Fibroblast of skin of left quadriceps (primary cell): ENCODE measurements at places on chromosomes 7 and 10.

- DNase-seq: no peak
Measured at GRCh38 chr10:61623161-61623560, 39.6 kb upstream of the CABCOCO1 start.

DNA sequence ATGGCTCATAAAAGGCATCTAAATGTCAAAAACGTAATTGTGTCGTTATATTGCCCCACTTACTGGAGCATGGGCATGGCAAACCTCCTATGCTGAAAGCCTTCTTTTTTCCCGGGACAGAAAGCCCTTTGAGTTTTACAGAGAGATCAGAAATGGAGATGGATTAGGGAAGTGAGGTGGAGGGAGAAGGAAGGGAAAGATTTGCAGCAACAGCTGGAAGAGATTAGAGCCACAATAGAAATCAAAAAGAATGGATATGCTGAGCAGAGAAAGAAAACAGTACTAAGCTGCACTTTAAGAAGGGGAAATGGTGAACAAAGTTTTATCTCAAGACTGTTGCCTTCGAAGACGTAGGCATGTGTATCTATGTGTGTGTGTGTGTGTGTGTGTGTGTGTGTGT is 97.2 kb upstream of the PCGF5 start:
- no peak for DNase-seq

DNA sequence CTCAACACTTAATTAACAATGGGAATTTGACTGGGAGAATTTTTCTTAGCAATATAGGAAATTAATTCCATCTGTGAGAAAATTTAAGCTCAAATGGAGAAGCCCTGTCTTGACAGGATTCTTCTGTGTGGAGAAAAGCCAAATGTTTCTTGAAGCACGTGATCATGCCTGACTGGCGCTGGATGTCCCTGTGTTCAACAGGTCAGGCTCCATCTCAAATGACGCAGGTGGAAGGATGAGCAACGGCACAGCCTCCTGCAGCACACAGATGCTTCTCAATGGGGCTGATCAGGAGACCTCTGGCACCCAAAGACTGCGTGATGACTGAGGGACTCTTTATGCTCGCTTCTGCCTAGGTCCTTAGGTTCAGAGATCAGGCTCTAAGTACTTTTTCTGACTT is 143.8 kb downstream of the RSU1 start:
- peak; percentile 14 for DNase-seq

DNA sequence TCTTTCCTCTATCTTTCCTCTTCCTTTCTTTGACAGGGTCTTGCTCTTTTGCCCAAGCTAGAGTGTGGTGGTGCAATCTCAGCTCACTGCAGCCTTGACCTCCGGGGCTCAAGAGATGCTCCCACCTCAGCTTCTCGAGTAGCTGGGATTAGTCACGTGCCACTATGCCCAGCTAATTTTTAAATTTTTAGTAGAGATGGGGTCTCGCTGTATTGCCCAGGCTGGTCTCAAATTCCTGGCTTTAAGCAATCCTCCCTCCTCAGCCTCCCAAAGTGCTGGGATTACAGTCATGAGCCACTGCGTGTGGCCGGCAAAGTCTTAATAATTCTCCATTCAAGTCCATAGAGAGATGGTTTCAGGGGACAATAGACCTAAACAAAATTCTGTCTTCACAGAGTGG is 40.2 kb downstream of the COL26A1 start:
- no peak for DNase-seq

DNA sequence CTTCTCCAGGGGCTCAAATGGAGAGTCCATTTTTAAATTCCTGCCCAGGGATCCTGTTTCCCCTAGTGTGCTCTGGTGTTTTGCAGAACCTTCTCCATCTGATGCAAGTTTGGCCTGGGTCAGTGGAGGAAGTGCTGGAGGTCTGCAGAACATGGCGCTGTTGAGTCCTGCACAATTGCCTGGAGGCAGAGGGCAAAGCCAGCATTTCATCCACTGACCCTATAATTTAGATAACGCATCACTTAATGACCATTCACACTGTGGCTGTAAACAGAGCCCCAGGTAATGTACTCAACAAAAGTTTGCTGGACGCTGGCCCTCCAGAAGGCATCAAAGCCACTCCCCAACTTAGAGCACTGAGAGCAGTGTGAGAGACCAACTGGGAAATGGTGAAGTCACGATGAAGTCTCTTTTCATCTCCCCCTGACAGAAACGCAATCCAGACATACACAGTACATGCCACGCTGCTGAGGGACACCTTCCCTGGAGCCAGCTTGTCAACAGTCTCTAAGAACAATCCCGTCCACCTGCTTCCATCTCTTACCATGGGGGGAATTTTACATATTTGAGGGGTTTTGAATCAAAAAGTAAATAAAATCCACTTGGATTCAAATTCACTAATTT is 13.4 kb downstream of the C10orf71 start:
- no peak for DNase-seq

GRCh38 chr10:118571123-118571522 is 24.3 kb downstream of the PRLHR start:
- no peak for DNase-seq

- DNase-seq: no peak
Measured at GRCh38 chr7:33452805-33453502, 323.6 kb downstream of the BBS9 start.

GRCh38 chr7:35374858-35375257 is 121.0 kb upstream of the TBX20 start:
- no peak for DNase-seq

GRCh38 chr7:45700556-45700955 is 126.4 kb downstream of the ADCY1 start:
- no peak for DNase-seq

- DNase-seq: no peak
Measured at GRCh38 chr10:93554760-93555432, 11.6 kb upstream of the FFAR4 start.

- no peak for DNase-seq
Measured at GRCh38 chr10:3278771-3279170, 106.2 kb upstream of the PITRM1 start.

DNA sequence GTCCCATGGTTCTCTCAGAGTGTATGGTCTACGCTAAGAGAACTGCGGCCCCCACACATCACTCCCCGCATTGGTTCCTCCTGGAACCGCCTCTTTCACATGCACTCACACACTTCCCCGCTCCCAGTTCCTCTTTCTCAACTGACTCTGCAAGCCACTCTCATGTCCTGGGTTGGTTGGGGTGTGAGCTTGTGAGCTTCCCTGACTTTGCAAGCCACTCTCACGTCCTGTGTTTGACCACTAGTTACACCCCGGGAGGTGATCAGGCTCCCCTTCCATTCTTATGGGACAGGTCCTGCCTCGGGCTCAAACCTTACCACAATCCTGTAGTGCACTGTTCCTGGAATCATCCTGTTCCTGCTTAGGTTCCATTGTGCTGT is 105.0 kb downstream of the TRIM24 start:
- DNase-seq: no peak

- peak; percentile 93 for DNase-seq
Measured at GRCh38 chr7:47153058-47153457, 428.9 kb downstream of the TNS3 start.

DNA sequence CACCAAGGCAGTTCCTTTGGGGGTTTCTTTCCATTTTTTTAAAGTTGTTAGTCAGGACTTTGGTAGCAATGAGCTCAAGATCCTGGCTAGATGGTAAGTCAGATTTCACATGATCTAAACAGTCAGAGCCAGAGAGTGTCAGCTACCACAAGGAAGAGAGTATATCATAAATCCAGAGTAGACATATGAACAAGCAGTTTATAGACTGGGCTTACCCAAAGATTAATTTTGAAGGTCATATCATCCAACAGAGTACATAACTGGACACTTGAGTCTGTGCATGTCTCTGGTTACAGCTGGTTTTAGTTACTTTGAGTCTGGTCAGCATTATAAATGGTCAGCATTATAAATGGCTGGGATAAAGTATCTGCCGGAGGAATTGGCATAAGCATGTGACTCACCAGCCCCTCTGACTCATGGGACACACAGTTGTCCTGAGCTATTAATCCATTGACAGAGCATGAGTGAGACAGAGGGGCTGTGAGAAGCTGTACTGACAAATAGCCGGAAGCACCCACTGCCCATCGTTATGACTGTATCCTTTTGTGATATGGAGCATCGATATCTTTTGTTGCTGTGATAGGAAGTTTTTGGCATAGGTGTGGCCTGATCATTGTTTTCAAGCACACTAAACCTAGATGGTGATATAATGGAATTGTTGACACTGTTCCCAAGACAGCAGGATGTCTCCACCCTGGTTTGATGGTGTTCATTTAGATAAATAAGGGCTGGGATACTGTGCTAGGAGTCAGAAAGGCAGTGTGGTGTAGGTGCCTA is 19.3 kb downstream of the PPP1R3C start:
- DNase-seq: peak; percentile 94

DNA sequence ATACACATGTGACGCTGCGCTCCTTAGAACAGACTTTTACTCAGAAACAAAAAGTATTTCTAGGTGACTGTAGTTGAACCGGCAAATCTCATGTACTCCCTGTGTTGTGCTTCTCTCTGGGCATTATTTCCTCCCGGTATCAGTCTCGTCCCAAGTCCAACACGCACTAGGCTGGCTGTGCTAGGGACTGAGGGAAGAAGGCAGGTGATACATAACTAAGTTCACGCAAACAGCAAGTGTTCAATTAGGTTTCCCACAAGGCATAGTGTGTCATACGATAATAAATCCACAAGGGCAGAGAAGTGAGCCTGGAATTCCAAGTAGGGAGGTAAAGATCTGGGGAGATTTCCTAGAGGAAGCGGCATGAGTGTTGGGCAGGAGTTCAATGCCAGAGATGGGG is 20.4 kb downstream of the FAM53B start:
- no peak for DNase-seq

- DNase-seq: no peak
Measured at GRCh38 chr7:99109108-99110051, 34.5 kb downstream of the SMURF1 start.
